ENCODE measurements at places on chromosomes 5 and 9.

DNA sequence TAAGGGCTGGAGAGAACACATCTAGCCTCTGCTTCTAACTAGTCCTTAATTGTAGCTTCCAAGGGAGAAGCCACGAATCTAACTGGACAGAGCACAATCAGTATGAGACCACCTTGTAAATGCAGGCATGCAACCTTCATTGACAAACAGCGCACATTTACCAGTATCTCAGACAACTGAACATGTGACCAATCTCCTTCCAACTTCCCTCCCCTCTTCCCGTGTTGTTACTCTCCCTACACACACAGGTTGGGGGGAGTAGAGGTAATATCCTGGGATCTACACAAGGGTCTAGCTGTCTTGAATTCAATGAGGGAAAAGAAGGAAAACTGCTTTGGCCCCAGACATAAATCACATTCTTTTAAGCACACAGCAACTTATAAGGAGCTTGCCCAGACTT is 77.6 kb downstream of the LIFR start:
- DNase-seq, result no peak

DNA sequence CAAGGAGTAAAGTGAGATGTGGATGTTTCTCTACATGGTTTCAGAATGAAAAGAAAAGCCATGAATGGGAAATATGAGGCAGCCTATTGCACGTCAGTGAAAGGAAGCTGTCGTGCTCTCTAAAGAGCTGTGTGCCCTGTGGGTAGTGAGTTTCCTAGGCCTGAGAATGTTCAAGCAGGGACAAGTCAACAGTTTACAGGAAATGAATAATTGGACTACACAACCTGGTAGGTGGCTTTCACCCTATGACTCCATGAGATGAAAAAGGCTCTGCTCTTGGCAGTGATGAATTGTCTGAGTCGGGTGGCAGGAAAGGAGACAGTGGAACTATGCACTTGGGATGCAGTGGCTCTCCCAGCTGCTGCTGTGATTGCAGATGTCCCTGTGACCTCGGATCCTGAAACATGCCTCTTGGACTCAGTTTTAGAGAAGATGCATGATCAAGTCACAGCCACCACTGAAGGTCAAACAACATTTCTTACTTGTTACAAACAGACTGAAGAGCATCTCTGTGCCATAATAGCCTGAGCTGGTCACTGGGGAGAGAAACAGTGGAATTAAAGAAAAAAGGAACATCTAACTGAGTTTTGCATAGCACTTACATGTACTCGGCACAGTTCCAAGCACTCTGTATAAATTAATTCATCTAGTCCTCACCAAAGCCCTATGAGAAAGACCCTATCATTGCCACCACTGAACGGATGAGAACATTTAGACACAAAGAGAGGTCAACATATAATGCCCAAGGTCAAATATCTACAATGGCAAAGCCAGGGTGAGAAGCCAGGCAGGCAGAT is 293.7 kb downstream of the SPOCK1 start:
- no peak for DNase-seq

DNA sequence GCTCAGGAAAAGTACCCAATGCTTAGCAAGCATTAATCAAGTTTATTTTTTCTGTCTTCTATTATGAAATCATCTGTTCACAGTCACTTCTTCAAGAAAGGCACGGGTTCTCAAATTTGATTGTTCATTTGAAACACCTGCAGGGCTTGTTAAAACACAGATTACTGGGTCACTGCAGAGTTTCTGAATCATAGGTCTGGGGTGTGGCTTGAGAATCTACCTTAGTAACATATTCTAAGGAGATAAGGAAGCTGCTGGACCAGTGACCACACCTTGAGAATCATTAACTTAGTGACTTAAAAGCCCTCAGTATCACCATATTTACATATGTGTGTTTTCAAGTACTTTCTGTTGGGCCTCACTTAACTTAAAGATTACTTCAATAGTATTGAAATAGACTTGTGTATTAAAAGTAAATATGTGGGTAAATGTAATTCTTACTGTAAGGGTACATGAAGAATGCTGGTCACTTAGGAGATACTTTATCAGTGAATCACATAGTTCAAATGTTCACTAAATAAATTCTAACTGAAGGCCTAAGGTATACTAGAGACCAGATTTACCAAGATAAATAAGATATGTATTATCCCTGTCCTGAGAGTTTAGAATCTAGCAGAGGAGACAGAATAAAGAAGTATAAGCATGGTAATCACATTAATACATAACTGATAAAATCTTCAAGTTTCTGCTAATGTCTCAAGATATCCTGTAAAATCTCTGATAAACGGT is 1342.1 kb upstream of the C9orf72 start:
- DNase-seq, result no peak

GRCh38 chr5:132971483-132972435 is 8.3 kb upstream of the AFF4 start:
- no peak for DNase-seq

GRCh38 chr5:151670083-151670686 is 16.5 kb downstream of the SPARC start:
- no peak for DNase-seq

DNA sequence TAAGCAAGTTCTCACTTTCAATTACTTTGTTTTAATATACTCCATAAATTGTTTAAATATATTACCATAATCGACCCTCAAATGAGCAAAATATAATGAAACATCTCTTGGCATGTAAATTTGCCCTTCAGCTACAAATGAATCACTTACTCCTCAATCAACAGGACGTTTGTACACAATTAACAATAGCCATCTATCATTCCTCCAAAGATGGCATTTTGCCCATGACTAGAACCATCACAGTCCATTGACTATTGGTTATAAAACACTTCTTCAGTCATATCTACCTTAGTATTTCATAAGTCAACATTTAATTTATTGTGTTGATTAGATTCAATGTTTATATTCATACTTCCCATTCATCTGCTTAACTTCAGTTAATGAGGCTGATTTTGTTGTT is 127.2 kb downstream of the CTNND2 start:
- DNase-seq, result no peak

- DNase-seq, result no peak
Measured at GRCh38 chr5:13359344-13359743, 585.1 kb downstream of the DNAH5 start.

DNA sequence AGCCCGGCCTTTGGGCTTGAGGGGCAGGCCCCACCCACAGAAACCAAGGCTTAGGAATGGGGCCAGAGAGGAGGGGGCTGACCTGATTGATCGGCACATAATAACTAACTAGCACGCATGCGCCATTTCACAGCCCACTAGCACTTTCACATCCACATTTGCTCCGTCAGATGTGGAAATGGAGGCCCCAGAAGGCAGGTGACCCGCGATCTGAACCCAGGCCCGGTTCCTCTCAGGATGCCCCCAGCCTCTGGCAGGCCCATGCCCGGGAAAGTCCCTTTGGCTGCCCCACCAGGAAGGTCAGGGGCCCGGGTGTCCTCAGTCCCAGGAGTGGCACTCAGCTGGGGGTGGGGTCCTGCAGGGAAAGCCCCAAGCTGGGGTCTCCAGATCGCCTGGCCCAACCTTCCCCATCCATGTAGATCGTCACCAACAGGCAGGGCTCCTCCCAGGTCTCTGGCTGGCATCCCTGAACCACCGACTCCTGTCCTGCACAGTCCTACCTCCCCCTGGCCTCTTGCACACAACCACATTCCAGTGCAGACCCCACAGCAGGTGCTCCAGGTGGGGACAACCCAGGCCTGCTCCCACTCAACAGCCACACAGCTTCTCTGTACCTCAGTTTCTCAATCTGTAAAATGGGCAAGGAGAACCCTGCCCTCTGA is 46.7 kb downstream of the VAV2 start:
- DNase-seq, result no peak

GRCh38 chr9:95874989-95875304 is 544 bp upstream of the ERCC6L2 start:
- peak; percentile 57 for DNase-seq

- no peak for DNase-seq
Measured at GRCh38 chr5:459562-460272, 16.7 kb downstream of the EXOC3 start.

DNA sequence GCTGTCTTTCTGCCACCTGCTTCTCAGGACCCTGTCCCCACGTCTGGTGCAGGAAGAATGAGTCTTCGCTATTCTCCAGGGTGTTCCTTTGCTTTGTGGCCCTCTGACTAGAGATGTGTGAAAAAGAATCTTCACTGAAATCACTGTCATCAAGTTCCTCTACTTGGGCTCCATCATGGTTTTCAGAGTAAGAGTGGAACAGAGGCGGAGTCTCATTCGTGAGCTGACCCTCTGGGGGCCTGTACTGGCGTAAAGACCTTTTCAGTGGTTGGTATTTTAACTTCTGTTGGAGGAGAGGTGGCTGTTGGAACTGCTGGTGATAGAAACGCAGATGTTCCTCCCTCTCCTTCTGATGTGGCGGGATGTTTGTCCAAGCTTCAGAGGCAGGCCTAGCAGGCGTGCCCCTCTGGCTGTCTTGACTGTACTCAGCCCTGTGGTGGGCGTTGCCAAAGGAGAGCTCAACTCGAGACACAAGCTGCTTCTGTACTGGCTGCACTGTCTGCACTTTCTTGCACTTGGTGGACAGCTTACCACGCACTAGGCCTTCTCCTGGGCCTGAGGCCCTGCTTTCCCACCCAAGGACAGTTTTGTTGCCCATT is 72.0 kb downstream of the KIF24 start:
- no peak for DNase-seq

DNA sequence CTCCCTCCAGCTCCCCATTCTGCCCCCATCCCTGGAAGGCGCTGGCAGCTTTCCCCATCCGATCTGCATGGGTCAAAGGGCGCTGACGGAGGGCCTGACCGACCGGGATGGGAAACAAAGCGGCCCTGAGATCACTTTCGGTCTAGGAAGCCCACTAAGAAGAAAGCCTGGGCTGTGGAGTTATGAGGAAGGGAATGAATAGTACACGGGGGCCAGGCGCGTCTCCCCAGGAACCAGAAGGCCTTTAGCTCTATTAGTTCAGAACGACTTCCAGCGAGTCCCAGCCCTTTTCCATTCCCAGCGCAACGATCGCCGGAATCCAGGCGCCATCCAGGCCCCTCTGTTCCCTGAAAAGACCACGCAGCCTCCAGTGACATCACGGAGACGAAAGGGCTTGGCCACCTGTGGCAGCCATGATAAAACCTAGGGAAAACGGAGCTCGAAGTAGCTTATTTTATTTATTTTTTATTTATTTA is 70.1 kb upstream of the CCDC180 start:
- DNase-seq, result no peak

DNA sequence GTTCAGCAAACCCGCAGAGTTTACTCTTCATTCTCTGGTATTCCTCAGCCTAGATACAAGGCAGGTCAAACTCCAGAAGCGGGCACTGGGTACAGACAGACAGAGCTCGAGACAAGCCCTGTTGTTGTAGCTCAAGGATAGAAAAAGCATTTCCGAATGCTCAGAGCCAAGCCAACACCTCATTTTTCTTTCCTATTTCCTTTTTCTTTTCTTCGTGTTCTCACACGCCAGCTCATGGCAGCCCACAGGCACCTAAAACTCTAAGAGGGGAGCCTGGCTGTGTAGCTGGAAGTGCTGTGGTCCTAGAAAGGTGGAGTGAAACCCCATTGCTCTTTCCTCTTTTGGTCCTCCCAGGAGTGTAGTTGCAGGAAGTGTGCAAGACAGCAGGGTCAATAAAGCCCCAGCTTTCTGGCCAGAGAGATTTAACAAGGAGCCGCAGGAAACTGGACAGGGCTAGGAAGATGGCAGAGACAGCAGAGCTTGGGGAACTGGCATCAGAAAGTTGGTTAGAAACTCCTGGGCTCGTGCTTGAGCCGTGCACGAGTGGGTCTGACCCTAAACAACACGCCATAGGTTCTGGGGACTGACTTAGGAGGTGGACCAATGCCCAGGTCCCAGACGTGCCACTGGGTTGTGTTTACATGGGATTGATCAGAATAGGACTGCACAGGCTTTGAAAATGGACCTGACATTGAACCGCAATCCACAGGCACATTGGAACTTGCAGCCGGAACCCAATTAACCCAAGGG is 41.6 kb downstream of the ADAMTS2 start:
- DNase-seq, result no peak

- DNase-seq, result no peak
Measured at GRCh38 chr5:169764018-169764378, 126.9 kb downstream of the DOCK2 start.

- DNase-seq, result no peak
Measured at GRCh38 chr5:121962958-121963357, 1.2 kb downstream of the SRFBP1 start.

GRCh38 chr9:96204853-96205252 is 97.1 kb downstream of the HSD17B3 start:
- DNase-seq, result no peak

DNA sequence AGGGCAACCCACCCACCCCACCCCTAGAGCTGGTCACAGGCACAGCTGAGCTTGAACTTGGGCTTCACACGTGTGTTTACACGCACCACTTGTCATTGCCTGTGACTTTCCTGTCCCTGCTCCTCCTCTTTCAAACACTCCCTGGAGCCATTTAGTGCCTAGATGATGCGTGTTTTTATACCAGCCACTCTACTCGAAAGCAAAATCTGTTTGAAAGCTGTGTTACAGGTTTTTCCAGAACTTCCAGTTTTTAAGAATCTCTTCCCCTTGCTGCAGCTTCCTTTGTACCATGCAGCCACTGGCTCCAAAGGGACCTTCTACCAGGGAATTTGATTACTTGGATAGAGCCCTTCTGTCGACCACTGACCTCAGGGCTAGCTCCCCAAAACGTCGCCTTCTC is 78.8 kb upstream of the SPRY4 start:
- DNase-seq, result no peak

DNA sequence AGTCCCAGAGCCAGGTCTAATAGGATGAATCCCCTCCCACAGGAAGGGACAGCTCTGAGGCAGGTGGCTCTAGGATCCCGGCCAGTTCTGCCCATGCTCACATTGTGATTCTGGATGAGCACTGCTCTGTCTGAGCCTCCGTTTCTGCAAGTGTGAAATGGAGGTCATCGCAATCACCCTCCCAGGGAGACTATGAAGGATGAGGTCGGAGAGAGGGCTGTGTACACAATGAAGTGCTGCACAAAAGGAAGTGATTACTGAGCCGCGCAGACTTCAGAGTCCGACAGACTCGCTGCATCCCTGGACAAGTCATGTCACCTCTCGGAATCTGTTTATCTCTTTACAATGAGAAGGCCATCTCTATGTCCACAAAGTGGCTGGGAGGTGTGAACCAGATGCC is 21.7 kb downstream of the LHX6 start:
- no peak for DNase-seq

DNA sequence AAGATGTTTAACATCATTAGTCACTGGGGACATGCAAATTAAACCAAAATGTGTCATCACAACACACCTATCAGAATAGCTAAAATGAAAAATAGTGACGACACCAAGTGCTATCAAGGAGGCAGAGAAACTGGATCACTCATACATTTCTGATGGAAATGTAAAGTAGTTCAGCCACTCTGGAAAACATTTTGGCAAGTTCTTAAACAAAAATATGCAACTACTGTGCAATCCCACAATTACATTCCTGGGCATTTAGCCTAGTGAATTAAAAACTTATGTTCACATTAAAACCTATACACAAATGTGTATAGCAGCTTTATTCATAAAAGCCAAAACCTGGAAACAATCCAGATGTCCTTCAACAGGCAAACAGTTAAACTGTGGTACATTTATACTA is 53.1 kb downstream of the SVEP1 start:
- no peak for DNase-seq
